ENCODE measurements at places on chromosomes 11 and 22.
A peak's percentile ranks its signal among the peaks of the same experiment; 100 is the strongest.

GRCh38 chr11:64001484-64002420 is 15.5 kb downstream of the OTUB1 start:
- no peak for DNase-seq

DNA sequence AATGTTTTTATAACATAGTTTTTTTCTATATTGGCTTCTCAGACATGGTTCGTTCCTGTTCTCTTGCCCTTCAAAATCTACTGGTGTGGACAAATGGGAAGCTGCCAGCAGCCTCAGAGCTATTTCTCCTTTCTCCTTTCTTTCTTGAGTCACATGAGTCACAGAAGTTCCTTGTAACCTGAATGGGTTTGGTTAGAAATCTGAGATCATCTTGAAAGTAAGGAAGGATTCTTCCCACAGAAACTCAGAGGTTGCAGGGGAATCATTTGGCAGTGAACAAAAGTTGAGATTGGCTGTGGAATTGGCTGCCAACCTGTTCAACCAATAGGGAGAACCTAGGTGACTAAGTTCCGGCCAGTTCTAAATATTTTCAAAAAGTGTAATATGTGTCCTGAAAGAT is 12.5 kb downstream of the PLET1 start:
- DNase-seq = peak; percentile 88

DNA sequence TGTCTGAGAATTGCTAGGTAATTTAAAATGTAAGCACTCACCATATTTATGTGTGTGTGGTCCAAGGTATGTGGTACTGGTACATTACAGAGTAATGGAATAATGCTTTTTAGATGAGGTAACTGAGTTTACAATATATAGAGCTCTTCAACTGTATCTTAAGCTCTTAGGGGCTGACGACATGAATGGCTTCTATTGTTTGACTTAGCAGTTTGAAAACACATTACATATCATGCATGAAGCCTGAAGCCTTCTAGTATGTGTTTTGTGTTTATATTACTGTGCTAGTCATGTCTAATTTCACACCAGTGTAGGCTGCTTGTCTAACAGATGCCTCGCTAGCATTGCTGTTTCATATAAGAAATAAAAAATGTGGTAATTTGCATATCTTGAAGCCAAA is 37.2 kb downstream of the GAS2 start:
- DNase-seq = peak; percentile 36

- no peak for DNase-seq
These were observed 23.6 kb upstream of the TMEM135 start for GRCh38 chr11:87013912-87014825.

- DNase-seq = peak; percentile 39
These were observed 6.8 kb downstream of the OMP start for GRCh38 chr11:77109236-77110019.

Data from astrocyte of the spinal cord (primary cell).